NB4 (cell line): ENCODE measurements at places on chromosomes 4 and X.
A peak's percentile ranks its signal among the peaks of the same experiment; 100 is the strongest.

DNA sequence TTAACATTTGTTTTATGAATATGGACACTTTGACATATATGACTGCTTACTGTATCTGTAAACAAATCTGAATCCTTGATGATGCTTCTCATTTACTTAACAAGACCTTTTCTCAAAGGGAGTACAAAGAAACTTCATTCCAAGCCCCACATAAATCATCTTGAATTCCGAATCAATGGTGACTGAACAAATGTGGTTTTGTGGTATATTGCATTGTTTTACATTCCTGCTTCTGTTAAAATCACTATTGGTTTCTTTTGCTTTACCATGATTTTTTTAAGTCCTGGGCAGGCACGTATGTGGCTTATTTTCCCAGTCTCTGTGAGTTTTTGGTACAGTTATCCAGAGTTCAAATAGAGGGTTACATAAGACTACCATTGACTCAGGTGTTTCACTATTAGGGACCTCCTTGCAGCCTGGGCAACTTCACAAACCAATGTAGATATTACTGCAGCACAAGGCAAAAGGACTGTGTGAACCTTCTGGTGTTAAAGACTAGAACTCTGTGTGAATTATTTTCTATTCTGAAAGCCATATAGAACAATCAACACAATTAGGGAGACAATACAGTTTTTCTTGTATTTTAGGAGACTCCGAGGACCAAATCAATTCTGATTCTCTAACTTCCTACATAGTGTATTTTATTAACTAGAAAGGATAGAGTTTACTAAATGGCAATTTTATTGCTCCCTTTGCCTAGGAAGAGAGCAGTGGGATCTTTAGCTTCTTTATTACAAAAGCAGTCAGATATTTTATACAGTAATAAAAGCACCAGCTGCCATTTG lies 196.4 kb downstream of the GALNTL6 start:
- no peak for DNase-seq

GRCh38 chr4:55444827-55445226 lies 49.1 kb downstream of the TMEM165 start:
- DNase-seq = peak; percentile 31

- no peak for DNase-seq
Observed at GRCh38 chr4:4852591-4853362, 6.7 kb upstream of the MSX1 start.

DNA sequence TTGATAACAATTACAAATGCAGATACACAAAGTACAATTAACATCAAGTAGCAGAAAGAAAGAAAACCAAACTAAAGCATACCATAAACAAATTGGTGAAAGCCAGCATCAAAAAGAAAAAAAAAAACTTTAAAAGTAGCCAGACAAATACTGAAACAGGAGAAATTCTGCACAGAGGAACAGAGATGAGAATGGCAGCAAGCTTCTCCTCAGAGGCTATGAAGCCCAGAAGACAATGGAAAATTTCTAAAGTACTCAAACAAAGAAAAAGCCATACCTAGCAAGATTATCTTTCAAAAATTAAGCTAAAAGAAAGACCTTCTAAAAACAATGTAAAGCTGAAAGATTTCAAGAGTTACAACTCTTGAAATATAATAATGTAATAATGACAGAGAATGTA lies 471.3 kb downstream of the SPOCK3 start:
- DNase-seq = no peak

GRCh38 chr4:125794989-125795388 lies 480.2 kb downstream of the FAT4 start:
- DNase-seq = no peak

- no peak for DNase-seq
Observed at GRCh38 chr4:38958453-38959190, 73.6 kb downstream of the TMEM156 start.

- no peak for DNase-seq
Observed at GRCh38 chr4:187176261-187176910, 452.7 kb upstream of the FAT1 start.

DNA sequence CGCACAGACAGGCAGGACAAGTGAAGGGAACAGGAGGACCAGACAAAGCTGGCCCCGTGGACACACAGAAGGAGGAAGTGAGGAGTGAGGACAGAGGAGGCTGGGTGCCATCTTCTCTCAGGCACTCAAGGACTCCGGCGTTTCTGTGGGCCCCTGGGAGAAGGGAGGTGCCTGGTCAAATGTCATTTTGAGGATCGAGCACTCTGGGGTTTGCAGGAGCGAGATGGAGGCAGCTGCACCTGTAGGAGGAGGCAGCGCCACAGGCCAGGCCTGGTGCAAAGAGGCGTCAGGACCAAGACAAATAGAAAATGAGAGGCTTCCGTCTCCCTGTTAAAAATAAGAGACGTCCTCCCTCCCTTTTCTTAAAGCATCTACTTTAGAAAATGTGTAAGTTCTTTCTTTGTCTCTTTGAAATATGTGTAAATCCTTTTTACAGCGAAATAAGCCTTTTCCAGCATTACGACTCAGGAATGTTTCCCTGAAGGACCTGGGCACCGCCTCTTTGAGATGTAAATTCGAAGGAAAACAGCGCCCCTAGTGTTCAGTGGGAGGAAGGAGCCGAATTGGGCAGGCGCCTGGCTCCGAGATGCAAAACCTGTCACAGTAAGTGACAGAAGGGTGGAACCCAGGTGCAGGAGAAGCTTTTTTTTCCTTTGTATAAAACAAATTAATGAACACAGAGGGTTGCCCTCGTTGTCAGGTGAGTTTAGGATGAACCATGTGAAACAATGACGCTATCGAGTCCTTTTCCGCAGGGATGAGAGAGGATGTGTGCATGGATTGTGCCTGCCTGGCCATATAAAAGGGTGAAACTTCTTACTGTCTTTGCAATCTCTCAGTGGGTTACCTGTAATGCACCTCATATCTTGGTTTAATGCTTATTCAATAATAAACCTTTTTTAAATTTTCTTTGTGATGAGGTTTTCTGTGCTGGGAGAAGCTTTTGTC lies 1.4 kb upstream of the C4orf50 start:
- DNase-seq = peak; percentile 54

DNA sequence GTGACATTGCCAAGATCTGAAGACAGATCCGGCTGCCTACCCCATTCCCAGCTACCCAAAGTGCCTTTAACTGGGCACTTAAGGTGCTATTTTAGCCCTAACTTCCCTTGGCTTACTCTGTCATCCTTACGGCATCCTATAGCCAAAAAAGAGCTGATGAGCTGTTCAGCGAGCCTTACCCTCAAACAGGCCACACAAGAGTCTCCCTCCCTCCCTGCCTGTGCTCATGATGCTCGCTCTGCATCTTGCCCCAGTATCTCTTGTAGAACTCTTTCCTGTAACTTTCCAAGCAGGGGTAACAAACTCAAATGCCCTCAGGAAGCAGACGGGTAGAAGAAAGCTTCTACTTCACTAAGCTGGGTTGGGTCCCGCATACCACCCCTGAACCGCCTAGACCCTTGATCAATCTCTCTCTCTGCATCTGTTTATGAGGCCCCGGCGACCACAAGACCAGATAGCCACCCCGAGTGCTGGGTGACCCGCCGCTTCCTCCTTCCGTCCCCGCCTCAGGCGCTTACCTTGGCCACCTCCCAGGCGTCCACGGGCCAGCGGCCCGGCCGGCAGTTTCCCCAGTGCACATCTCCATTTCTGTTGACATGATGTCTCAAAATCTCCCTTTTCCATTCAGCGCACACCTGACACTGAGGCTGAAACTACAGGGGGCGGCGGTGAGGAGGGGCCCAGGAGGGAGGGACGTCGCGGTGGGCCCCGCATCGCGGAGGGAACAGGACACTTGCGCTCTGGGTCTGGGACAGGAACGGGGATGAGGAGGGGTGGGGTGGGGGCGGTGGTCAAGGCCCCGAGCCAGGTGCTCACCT lies 663 bp downstream of the CXorf38 start:
- DNase-seq = peak; percentile 62

- DNase-seq = no peak
Observed at GRCh38 chr4:8043596-8043995, 103.9 kb upstream of the AFAP1 start.

DNA sequence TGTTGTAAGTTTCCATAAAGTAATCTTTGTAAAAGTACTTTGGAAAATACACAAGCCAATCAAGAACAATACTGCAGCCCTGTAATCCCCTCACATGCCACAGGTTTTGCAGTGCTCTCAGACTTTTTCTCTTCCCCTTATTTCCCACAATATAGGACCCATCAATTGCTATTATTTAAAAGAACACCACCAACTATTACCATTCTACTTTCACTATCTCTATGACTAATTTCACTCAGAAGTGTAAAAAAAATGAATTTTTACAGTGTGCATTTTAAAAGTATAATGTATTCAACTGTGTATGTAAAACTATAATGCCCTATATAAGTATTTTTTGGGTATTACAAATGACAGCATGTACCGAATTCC lies 1.7 kb downstream of the ATP8A1 start:
- DNase-seq = peak; percentile 21

GRCh38 chrX:120549483-120550452 lies 11.0 kb downstream of the CUL4B start:
- peak; percentile 9 for DNase-seq

- peak; percentile 65 for DNase-seq
Observed at GRCh38 chrX:15471028-15471427, 22.1 kb downstream of the PIR start.

DNA sequence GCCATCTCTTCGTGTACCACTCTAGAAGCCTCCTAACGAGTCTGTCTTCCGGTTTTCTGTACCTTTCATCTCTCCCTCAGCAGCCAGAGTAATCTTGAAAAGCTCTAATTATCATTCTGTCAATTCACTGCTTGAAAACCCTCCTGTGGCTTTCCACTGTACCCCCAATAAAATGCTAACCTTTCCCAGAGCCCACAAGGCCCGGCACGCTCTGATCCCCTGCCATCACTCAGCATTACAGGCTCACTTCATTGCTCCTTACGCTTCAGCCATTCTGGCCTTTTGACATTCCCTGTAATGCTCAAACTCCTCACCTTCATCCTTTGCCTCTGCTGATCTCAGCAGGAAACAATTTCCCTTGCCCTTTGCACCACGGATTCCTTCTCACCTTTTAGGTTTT lies 112.9 kb downstream of the ARHGAP10 start:
- DNase-seq = no peak

DNA sequence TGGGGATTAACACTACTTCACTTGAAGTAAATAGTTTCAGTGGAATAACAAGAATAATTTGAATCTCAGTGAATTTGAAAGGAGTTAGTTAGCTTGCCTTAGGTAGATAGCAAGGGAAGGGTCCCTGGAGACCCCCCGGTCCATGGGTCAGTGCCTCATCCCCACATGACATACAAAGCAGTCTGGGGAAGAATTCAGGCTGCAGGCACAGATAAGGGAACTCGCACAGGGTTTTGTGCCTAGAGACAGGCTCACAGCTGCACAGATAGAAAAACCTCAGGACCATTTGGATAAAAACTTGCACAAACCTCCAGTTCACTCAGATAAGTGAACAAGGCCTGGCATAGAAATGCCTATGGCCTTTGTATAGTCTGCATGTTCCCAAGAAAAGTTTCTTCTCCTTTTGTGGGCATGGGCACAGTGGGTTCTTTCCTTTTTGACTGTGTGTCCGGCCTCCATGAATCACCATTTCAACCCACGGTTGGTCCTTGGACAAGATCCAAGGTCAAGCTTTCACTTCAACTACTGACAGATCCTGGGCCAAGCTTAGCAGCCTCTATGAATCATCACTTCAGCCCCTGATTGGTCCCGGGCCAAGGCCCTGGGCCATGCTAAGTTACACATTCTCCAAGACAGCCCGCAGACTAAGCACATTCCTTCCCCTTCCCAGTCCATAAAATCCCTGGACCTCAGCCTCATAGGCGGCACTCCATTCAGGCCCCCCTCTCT lies 108.3 kb upstream of the KLHL4 start:
- DNase-seq = peak; percentile 0

DNA sequence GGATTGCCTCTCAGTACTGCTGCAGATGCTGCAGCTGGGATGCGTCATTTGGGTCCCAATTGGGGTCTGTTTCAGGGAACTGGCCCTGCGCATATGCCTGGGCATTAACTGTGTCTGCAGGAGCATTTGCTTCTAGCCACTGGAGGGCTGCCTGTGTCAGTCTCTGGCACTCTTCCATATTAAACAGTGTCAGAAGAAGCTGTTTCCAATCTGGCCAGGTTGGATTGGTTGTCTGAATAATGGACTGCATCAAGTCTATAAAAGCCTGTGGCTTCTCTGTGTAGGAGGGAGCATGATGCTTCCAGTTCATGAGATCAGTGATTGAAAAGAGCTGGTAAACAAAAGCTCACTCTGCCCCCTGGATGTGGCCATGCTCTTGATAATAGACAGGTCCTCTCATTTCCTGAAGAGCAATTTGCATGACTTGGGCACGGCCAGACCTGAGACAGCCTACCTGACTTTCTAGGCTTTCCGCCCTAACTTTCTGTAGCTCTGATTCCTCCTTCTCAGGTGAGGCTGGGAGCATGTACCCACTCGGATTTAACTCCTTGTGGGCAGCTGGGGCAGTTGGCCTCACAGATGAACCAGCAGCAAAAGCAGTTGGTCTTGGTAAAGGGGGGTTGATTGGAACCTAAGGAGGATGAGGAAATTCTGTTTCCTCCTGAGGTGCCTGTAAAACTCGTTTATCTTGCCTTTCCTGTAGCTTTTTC lies 29.2 kb downstream of the SULT1E1 start:
- DNase-seq = peak; percentile 6

DNA sequence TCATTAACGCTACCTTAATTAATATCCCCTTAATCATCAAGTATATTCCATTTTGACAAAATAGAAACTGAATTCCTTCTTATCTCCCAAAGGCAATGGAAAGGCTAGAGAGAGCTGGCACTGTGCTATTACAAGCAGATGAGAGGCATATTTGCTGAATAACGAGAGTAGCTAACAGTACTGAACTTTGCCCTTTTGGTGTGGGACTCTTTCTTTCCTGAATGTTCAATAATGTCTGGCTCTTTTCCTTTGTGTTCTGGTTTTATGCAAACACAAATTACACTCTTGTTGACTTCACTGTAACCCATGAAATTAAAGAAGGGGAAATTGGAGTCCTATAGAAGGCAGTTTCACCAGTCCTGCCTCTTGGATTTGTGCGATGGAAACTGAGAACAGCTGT lies 63.5 kb downstream of the SHROOM3 start:
- DNase-seq = no peak

- no peak for DNase-seq
Observed at GRCh38 chrX:13885591-13885990, 68.7 kb upstream of the GPM6B start.

GRCh38 chrX:23802431-23802830 lies 19.5 kb downstream of the SAT1 start:
- DNase-seq = no peak

DNA sequence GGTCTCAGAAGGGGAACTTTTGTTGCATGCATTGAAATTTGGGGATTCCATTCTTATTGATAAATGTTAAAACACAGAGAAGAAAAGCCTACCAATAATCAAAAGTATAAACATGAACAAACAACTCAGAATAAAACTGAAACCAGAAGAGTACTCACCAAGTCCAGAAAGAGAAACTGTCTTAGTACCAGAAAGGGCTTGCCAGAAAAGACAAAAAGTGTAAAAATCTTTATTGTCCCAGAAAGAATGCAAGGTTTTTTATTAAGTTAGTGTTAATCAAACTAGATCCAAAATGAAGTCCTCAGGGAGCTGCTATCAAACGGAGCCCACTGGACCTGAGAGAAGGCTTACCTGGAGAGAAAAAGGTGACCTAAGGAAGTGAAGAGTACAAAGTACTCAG lies 897.5 kb downstream of the PCDH7 start:
- no peak for DNase-seq

GRCh38 chr4:188534917-188535316 lies 395.7 kb downstream of the TRIML1 start:
- DNase-seq = no peak
